ENCODE measurements at places on chromosomes 11 and 22. TPM values are rescaled to one million over a fixed set of nuclear protein-coding genes. Genes with fewer than 3 reads are reported as not detected.
A peak's percentile ranks its signal among the peaks of the same experiment; 100 is the strongest.

- DNase-seq: no peak
Measured at GRCh38 chr11:103364687-103365086, 255.5 kb downstream of the DYNC2H1 start.

- no peak for DNase-seq
Measured at GRCh38 chr22:27754247-27754887, 47.2 kb downstream of the MN1 start.

- no peak for DNase-seq
Measured at GRCh38 chr11:19327280-19327679, 86.5 kb upstream of the E2F8 start.

The DCHS1 gene
- total RNA-seq: 62.3 TPM

GRCh38 chr11:10622957-10623791, 54.7 kb upstream of the LYVE1 start:
- no peak for DNase-seq

GRCh38 chr11:32960553-32961164, 55.0 kb upstream of the DEPDC7 start:
- no peak for DNase-seq

The CEND1 gene
- not detected for total RNA-seq

- DNase-seq: no peak
Measured at GRCh38 chr22:26494506-26494905, 10.8 kb downstream of the SRRD start.

GRCh38 chr11:78414321-78415051, 3.1 kb downstream of the GAB2 start:
- no peak for DNase-seq

The TMPRSS5 gene
- not detected for total RNA-seq

GRCh38 chr11:73157101-73158010, 15.2 kb upstream of the FCHSD2 start:
- peak; percentile 56 for DNase-seq

- no peak for DNase-seq
Measured at GRCh38 chr11:88508418-88508758, 170.9 kb upstream of the CTSC start.

GRCh38 chr11:34064291-34064690, 12.8 kb downstream of the CAPRIN1 start:
- DNase-seq: no peak

The VPREB1 gene
- total RNA-seq: not detected

- no peak for DNase-seq
Measured at GRCh38 chr11:34809191-34810106, 106.7 kb downstream of the APIP start.

DNA sequence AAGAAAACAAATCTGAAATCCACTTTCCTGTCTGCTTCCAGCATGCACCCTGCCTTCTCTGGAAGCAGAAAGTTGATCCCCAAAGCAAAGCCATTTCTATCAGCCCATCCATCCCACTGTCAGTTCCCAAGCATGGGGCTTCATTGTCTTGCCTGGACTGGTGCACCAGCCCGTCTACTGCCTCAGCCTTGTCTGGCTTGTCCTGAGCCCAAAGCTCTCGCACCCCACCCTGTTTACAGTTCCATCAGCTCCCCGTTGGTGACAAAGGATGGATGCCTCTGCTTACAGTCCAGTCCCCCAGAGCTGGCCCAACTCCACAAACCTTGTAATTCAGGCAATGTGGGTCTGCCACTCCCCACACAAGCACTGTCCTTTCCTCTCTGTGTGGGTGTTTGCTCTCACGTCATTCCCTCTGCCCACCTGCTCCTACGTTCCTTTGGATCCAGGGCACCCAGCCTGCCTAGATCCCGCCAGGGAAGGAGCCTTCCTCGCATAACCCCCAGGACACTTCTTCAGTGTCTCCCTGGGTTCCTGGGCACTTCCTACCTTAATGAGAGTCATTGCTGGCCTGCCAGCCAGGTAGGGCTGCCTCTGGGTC, 38.8 kb downstream of the FBLN1 start:
- no peak for DNase-seq

GRCh38 chr11:123564221-123564620, 90.2 kb downstream of the SCN3B start:
- no peak for DNase-seq

DNA sequence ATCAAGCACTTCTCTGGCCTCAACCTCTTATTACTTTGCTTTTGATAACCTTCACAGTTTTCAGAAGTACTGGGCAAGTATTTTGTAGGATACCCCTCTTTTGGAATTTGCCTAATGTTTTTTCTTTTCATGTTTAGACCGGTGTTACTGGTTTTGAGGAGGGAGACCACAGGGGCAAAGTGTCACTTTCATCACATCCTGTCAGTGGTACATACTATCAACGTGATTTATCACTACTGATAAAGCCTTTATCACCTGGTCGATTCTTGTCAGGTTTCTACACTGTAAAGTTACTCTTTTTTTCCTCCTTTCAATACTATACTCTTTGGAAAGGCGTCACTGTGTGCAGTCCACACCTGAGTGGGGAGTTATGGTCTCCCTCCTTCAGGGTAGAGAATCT, 26.7 kb downstream of the QSER1 start:
- no peak for DNase-seq

GRCh38 chr11:13277768-13278608, at the start of gene BMAL1:
BMAL1 (plus strand) TSS chr11:13277790; CDS start chr11:13354309, 76,519 bp downstream.
- no peak for DNase-seq

DNA sequence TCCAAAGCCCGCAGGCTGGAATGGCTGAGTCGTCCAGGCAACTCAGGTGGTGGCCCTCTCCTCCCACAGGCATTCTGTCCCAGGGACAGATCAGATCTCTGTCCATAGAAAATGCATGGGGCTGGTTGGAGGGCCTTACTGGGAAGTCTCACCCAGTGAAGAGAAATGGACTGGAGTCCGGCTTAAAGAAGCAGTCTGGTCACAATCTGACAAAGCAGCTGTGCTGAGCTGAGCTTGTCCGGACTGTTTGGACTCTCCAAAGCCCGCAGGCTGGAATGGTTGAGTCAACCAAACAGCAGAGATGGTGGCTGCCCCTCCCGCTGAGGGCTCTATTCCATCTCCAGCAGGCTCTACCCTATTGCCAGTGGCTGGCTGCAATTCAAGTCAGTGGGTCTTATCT, 14.4 kb upstream of the DEPDC7 start:
- DNase-seq: no peak

DNA sequence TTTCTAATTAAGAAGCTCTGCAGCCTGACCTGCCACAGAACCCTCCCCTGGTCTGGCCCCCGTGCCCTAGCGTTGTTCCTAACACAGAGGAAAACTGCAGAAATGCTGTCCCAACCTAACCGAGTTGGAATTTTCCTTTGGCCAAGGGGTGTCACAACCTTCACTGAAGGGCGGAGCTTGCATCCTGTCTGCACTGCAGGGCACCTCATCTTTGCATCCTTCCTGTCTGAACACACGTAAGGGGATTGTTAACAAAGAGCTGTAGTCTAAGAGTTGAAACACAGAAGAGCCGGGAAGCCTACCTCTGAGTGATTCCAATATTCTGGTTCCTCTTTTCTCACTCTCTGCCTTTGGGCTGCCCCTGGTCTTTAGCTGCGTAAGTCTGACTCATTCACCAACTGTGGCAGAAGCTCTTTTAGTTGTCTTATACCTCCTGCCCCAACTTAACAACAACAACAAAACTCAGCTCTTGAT, 1.6 kb downstream of the DIXDC1 start:
- no peak for DNase-seq

DNA sequence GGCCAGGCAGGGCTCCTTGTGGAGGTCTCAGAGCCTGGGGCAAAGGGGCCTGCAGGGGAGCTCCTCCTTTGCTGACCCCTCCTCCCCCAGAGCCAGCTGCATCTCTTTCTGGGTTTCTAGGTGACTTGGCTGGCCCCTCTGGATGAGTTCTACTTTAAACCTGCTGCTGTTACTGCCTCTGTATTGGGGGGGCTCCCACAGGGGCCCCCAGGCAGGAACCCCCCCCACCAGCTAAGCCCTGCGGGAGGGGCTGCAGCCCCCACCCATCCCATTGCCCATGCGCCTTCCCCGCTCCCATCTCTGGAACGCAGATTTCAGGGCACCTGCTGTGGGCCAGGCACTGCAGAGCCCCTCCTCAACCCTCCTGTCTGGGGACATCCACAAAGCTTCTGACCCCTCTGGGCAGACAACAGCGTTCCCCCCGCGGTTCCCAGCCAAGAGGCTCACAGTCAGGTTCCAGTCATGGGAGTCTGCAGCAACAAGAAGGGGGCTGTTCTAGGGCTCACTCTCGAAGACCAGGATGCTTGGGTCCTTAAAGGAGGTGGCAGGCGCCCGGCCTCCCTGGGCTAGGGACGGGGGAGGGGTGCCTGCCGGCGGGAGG, 815 bp upstream of the PLCB3 start:
- DNase-seq: no peak

GRCh38 chr22:23903328-23903971, 9.3 kb downstream of the MIF start:
- no peak for DNase-seq

- DNase-seq: no peak
Measured at GRCh38 chr11:20327377-20327935, 36.1 kb upstream of the HTATIP2 start.

The OR2AG2 gene
- 0.35 TPM for total RNA-seq

DNA sequence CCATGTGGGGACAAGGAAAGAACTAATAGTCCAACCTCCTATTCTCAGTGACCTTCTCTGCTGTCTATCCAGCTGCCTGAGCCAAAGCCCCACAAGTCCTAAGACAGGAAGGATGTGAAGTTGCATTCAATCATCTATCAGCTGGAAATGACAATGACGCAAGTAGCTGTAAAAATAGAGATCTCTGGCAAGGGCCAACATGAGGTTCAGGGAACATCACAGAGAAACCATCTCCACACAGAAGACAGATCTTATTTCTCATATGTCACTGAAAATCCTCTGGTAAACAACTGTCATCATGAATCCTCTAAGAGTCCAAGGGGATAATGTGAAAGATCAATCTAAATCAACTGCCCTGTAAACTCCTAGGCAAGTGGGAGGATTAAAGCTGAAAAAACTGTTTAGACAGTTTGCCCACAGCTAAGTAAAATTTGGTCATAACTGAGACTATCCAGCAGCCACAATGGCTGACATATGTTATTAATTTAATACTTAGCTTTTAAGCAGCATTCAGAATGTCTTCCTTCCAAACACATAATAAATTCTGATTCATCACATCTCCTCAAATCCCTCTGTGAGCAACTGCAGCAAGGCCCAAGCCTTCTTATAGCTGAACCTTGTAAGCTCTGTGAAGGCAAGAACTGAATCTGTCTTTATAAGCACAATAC, 52.1 kb downstream of the ALG9 start:
- DNase-seq: no peak

DNA sequence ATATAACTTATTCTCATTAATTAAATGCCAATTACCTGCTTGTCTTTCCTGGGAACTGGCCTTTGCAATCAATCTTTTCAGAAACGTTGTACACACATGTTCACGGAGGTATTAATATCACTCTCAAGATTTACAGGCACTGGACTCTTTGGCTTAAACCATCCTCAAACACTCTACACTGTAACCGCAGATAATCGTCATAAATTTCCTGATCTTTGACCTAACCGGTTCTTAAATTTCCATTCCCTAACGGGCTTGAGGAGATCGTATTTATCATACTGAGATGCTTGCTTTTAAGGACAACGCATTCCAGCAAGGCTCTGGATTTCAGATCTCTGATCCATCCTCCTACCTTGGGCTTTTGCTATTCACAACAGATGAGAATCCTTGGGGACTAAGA, 72.8 kb downstream of the ARL14EP start:
- no peak for DNase-seq

DNA sequence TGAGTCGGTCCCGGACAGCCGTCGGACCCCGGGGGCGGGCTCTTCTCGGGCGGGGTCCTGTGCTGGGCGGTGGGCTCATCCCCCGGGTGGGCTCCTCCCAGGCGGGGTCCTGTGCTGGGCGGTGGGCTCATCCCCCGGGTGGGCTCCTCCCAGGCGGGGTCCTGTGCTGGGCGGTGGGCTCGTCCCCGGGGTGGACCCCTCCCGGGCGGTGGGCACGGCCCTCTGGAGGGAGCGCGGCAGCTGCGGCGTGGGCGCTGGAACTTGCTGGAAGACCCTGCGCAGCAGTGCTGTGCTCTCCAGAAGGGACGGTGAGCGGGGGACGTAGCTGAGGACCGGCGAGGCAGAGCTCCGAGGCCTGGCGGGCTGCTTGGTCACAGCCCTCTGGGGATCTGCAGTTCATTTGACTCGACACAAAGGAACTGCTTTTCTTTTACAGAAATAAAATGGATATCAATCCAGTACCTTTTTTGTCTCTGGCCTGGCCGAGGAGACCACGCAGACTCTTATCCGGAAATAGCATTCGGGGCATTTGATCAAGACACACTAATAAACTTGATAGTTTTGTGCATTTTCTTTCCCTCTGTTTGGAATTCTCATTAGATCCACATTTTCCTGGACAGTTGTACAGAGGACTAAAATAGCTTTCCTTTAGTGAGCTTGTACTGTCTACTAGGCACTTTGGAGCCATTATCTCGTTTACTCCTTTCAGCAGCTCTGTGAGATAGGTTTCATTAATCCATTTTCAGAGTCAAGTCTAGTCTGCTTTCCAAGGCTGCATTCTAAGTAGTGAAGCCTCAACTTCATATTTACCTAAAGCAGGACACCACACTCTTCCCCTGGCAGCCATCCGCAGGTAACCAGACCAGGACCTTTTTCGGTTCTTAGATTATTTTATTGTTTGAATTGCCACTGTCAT, 812 bp downstream of the JAM3 start:
- DNase-seq: no peak

- DNase-seq: no peak
Measured at GRCh38 chr11:59866397-59866796, at the start of gene TCN1. TCN1 (minus strand) TSS chr11:59866487; CDS start chr11:59866470, 17 bp downstream.

DNA sequence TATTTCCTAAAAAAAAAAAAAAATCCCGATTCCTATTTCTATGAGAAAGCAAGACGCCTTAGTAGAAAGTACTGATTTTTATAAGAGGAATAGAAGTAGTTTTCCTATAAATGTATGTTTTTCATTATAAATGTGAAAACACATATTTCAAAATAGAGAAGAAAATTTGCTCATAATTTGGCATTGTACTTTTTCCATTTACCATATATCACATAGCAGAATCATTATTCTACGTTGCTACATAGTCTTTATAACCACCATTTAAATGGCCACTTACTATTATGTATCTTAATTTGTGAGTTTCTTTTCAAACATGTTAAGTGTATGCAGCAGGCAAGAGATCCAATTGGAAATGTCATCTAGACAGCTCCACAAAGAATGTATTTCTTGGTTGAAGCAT, 99.0 kb downstream of the CCDC34 start:
- DNase-seq: no peak

GRCh38 chr11:67651976-67652781, 1.6 kb upstream of the ACY3 start:
- DNase-seq: no peak

The OR52E1 gene
- total RNA-seq: not detected

The SNX32 gene
- 0.81 TPM for total RNA-seq

- DNase-seq: no peak
Measured at GRCh38 chr22:27885977-27886842, 32.8 kb downstream of the PITPNB start.

The GPR83 gene
- total RNA-seq: 0.27 TPM
